ENCODE measurements at places on chromosomes 7 and 10.

DNA sequence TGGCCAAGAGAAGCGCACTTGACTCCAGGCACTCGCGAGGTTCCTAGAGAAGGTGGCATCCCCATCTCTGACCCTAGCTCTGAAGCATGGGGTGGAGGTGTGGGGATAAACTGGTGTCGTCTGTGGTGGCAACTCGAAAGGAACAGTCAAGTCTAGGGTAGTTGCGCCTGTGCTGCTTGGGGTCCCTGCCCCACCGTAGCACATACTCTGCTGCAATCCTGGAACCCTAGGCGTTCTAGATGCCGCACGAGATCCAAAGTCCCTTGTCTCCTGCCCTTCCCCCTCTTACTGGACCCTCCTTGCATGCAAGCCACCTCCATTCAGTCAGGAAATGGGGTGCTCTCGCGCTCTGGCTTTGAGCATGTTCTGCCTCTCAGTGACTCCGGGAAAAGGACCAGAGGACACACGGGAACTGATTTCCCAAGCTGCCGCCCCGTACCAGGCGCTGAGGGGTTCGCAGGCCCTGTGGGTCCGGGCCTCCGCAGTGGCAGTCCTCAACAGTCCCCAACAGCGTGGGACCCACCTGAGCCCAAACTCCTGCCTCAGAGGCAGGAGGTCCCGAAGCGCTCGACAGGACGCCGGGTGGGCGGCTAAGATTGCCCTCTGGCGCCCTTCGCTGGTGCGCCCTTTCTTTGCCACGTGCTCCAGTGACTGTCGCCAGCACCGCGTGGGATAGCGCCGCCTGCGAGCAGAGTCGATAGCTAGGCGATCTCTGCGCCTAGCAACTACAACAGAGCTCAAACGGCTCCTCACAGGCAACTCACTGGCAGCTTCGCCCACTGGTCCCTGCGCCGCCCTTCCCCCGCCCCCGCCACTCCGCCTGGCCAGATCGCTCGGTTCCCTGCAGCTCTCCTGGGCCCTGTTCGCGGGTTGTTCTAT is 452.0 kb downstream of the REEP3 start:
- DNase-seq, result no peak

DNA sequence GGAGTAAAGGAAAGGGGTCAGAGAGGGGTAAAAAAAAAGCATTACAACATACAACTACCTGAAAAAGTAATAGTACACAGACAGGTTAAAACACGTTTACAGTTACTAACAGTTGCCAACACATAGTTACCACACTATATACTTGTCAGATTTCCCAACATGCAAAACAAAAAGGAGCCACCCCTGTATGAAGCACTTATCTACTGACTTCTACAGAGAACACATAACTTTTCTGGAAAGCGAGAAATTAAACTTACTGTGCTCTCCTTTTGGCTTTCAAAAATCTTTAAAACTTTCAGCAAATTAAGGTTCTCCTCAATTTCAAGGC is 2.1 kb downstream of the ABI1 start:
- no peak for DNase-seq

DNA sequence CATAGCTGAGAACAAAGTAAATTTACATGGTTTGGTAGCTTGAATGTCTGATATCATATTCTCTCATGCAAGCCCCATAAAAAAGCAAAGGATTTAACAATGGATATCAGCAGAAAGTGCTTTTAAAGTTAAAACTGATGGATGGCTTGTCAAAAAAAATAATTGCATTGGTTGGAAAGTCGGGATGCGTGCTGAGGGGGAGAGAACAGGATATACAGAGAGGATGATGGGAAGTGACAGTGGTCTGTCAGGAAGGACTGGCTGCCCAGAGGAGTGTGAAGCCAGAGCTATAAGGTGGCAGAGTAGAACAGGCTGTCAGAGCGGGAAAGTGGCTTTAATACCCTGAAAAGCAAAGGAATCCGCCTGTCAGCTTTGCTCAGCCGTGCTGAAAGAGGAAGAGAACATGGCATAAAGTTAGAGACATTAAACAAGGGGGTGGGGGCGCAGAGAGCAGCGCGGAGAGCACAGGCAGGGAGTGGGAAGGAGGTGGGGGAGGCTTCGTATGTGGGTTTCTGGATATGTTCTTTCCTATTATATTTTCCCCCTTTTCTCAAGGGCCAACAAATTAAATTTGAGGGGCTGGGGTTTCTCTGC is 493.0 kb downstream of the LRMDA start:
- DNase-seq, result no peak

GRCh38 chr7:147023440-147023839 is 906.8 kb downstream of the CNTNAP2 start:
- no peak for DNase-seq

DNA sequence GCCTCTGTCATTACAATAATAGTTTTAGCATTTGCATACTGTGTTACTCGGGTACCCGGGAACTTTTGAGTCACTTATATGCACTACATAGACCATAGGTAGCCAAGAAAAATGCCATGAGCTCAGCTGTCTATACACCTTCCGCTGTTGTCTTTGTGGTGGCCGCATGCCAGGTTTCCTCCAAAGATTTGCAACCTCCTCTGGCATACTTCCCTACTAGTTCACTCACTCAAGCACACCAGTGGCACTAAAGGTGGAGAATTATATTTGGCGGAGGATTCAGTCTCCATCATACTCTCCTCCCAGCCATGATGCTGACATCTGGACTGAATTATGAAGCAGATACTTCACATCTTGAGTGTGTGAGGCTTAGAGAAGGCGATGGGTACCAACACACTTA is 35.6 kb upstream of the GRB10 start:
- DNase-seq, result no peak

Measured in fibroblast of skin of right biceps (primary cell).